ENCODE measurements at places on chromosomes 5 and 9.

- DNase-seq = peak; percentile 85
Observed at GRCh38 chr9:136686794-136687711, at the start of gene AGPAT2. AGPAT2 (minus strand) TSS chr9:136687457; CDS start chr9:136687357, 100 bp downstream.

- DNase-seq = no peak
Observed at GRCh38 chr9:78549711-78550110, 252.8 kb downstream of the PSAT1 start.

- no peak for DNase-seq
Observed at GRCh38 chr9:90926936-90927335, 125.3 kb downstream of the SYK start.

GRCh38 chr9:38235244-38235643 is 157.3 kb upstream of the ALDH1B1 start:
- DNase-seq = no peak

- no peak for DNase-seq
Observed at GRCh38 chr5:153753645-153754432, 263.4 kb downstream of the GRIA1 start.

GRCh38 chr9:5557606-5558587 is 47.6 kb downstream of the PDCD1LG2 start:
- no peak for DNase-seq

GRCh38 chr5:35860686-35861085 is 4.0 kb downstream of the IL7R start:
- no peak for DNase-seq

GRCh38 chr5:82975396-82975795 is 101.8 kb downstream of the TMEM167A start:
- no peak for DNase-seq

GRCh38 chr5:173012882-173013281 is 29.3 kb downstream of the ATP6V0E1 start:
- no peak for DNase-seq

DNA sequence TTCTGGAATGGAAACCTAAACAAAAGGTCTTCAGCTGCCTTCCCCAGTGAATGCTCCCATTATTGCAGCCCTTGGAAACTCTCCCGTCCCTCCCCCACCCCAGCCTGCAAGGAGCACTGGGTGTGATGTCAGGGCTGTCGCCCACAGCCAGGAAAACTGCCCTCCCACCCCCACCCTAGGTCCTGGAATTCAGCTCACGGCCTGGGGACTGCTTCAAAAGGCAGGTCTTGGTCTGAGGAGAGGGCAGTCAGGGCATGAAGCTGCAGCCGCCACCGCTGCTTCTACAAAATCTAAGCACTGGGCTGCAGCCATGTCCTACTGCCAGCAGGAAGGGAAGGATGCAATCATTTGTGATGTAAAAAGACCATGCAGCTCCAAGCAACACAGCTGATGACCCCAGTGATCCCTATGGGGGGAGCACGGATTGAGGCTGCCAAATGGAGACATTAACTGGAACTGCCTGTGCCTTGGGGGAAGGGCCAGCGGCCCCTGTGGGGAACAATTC is 11.4 kb downstream of the GRHPR start:
- no peak for DNase-seq

GRCh38 chr5:109152565-109152964 is 257.2 kb downstream of the PJA2 start:
- DNase-seq = no peak

DNA sequence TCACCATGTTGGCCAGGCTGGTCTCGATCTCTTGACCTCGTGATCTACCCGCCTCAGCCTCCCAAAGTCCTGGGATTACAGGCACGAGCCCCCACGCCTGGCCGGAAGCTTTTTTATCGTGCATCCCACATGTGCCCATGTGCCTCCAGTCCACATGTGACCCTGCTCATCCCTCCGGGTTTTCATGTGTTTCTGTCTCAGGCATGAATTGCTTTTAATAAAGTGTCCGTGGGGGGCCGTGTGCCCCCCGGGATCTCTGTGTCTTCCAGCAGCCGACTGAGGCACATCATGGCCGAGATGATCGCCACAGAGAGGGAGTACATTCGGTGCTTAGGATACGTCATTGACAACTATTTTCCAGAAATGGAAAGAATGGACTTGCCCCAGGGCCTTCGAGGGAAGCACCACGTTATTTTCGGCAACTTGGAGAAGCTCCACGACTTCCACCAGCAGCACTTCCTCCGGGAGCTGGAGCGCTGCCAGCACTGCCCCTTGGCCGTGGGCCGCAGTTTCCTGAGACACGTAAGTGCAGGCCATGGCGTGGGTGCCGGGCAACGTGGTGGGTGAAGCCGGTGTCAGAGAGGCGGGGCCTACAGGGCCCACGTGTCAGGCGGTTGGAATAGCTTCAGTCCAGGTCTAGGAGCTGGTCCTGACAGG is 22.1 kb upstream of the LRRC14B start:
- no peak for DNase-seq

DNA sequence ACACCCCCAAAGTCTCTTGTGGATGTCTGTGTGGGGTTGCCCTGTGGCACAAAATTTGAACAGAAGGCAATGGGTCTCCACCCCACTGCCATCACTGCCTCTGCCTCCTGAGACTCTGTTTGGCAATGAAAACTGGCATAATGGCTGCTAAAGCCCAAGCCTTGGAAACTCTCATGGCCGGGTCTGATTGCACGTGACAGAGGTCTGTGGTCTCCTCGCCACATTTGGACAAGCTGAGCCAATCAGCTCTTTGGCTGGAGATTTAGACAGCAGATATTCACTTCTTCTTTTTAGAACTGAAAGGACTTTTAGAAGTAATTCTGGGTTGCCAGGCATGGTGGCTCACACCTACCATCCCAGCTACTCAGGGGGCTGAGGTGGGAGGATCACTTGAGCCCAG is 5.5 kb downstream of the GGTA1 start:
- DNase-seq = no peak

DNA sequence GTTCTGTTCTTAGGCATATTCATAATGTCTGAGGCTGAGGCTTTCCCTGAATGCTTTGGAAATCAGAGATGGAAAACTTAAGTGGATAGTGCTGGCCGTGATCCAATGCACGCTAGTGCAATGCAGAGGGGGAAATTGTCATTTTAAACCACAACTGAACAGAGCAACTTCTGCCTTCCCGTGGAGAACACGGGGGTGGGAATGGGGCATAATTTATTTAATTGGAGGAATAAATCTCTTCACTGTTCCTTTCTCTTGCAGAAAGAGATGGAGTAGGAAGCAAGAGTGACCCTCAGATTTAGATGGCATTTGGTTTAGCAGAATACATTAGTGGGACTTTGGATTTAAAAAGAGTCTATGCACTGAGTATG is 22.9 kb upstream of the NREP start:
- DNase-seq = peak; percentile 14
